ENCODE measurements at places on chromosomes 2 and 18.

GRCh38 chr2:164808776-164809175, 32.8 kb downstream of the COBLL1 start:
- DNase-seq = no peak

DNA sequence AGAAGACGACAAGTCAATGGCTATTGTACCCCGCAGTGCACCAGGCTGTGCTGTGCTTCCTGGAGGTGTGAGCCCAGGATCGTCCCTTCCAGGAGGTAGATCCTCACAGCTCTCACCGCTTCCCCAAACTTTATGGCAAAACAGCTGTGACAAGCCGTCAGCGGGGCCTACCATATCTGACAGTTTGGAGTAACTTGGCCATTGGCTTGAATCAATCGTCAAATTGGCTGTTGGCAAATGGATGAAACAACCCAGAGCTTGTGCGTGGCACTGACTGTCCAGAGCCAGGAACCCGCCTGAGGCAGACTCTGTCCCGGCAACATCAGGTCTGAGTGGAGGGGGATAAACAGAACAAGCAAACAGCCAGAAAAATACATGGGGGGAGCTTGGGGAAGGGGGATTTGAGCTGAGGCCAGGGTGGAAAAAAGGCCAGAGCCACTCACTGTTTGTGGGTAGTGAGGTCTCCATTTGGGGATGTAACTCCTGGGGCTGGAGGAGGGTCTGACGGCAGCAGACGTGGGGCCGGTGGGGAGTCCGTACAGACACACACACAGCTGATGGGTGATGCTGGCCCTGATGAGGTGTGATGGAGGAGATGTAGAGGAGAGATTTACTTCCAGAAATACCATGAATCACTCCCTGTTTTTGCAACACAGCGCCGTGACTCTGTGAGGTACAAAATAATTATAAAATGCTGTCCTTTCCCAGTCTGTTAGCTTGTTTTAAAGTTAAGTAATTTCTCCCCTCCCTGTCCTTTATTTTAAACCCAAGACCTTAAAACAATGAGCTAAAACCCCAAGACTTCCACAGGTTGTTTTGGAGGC, 174.8 kb downstream of the TWIST2 start:
- DNase-seq = no peak

GRCh38 chr18:75754433-75754832, 326.9 kb upstream of the SMIM21 start:
- DNase-seq = no peak

- no peak for DNase-seq
Observed at GRCh38 chr2:168852481-168852880, 37.7 kb downstream of the SPC25 start.

GRCh38 chr2:225027061-225027762, 15.1 kb downstream of the DOCK10 start:
- no peak for DNase-seq

- no peak for DNase-seq
Observed at GRCh38 chr2:60867007-60867406, 14.4 kb upstream of the REL start.

DNA sequence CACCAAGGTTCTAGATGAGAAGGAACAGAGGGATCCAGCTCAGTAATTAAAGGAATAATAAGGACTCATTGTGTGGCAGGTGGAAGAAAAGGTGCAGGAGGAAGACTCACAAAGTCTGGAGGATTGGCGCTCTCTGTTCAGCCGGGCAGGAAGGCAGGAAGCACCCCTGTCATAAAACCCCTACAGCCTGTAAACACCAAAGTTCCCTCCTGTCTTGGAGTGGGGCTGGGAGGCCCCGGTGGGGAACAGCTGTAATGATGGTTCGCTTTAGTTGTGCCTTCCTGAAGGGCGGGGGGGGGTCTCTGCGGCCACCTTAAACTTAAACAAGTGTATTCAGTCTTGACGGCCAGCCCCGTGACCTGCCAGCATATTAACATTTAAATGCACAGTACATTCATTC, 84.3 kb downstream of the GBX2 start:
- no peak for DNase-seq

DNA sequence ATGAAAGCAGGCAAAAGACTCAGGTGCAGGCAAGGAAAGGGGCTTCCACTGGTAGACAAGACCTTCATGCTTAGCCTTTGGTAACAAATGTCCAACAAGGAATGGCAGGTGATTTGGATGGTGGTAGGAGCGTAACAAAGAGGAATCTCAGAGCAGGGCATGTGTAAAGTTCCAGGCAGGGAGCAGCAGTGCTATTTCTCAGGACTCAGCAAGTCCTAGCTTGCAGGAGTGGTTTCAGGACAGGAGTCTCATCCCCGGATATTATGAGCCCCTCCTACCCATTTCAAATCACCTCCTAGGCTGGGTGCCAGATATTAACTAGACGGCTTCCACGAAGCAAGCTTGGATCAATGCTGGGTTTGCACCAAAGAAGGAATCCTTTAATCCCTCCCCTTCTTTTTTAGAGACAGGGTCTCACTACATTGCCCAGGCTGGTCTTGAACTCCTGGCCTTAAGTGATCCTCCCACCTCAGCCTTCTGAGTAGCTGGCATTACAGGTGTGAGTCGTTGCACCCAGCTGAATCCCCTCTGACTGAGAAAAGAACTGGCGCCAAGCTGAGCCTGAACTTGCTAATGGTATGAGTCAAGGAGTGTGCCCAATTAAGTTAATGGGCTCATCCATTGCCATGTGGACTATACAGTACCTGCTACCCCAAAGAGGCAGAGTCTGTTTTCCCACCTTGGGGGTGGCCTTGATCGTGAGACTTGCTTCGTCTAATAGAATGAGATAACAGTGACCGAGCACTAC, 190.3 kb downstream of the ARL4C start:
- DNase-seq = no peak

- no peak for DNase-seq
Observed at GRCh38 chr2:118986738-118987137, 44.7 kb downstream of the MARCO start.

GRCh38 chr2:71952572-71953188, 195.0 kb downstream of the CYP26B1 start:
- no peak for DNase-seq

DNA sequence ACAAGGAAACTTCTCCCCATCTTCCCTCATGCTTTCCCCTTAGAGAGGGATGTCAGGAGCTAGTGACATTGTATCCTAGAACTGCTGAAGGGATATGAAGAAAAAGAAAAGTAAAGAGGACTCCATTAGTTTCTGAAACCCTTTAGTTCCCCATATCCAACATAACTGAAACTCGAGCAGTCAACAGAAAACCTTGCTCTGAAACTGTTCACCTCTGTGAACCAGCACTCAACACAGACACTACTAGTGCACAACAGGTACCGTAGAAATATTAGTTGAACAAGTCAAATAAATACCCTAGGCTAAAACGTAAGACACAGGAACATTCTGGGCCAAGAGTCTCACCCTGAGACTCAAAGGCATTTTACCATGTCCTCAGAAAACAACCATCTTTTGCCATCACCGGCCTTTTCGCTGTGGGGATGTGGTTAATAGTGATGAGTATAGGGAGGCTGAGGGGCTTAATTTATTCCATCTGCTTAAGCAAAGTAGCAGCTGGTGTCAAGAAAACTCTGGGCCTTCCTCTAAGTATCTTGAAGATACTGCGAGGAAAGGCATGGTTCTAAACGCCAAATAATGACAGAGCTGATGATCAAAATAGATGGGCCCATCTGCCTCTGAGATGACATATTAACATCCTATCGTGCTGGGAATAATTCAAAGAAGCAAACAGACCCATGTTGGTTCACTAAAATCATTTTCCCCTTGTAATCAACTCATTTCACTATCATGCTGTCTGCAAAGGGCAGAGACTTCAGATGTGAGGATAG, 156.8 kb downstream of the STK39 start:
- DNase-seq = no peak

GRCh38 chr2:201127570-201127969, 11.6 kb downstream of the CFLAR start:
- DNase-seq = no peak

DNA sequence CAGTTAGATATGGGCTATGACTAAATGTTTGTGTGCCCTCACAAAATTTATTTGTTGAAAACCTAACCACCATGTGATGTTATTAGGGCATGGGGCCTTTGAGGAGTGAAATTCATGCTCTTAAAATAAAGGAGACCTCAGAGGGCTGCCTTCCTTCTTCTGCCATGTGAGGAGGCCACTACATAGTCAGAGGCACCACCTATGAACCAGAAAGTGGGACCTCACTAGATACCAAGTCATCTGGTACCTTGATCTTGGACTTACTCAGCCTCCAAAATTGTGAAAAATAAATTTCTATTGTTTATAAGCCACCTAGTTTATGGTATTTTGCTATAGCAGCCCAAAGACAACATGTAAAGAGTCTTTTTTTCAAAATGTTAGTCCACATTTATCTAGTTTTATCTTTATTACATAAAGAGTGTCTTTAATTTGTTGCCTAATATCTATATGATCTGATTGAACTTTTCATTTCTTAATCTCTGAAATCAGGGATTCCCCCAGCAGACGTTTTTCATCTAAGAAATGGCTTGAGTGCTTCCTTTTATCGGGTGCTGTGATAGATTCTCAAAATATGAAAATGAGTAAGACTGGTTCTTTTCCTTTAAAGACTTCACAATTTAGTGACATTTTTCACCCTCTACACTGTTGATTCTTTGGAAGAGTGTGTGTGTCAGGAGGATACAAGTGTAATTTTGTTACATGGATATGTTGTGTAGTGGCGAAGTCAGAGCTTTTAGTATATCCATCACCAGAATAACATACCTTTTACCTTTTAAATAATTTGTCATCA, 34.2 kb downstream of the PMS1 start:
- no peak for DNase-seq

DNA sequence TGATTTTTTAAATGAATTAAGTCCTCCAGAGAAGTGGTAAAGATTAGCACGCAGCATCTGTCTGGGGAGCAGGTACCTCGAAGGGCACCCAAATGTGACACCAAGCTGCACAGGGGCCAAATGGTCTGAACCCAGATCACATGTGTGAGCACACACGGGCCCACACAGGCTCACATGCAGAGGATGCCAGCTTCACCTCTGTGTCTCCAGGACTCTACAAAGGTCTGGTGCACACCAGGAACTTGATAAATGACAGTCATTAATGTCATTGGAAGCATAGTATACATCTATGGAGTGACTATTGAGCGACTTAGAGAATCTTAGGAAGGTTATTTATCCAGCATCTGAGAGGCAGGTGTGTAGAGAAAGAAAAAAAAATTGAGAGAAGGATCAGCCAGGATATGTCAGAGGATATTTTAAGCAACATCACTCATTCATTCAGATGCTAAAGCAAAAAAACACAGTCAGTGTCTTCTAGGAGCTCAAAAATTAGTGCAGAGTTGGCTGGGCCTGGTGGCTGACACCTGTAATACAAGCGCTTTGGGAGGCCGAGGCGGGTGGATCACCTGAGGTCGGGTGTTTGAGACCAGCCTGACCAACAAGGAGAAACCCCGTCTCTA, 23.2 kb downstream of the GYPC start:
- no peak for DNase-seq

DNA sequence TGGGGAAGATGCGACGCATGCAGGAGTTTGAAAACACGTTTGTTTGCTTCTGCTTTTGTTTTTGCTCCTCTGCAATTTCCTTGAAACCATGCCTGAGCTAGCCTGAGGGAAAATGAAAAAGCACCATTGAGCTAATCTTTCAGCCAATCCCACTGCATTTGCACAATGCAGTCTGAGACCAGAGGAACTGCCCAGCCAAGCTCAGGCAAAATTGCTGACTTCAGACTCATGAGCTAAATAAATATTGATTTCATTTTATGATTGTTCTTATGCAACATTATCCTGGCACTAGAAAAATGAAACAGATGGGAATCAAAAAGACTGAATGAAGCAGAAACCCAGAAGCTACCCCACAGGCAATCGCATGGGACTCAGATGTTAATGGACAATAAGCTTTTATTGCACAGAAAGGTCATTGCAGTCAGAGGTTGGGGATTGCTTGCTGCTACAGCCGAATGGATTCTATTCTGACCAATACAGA, 37.0 kb downstream of the TPRKB start:
- no peak for DNase-seq

GRCh38 chr2:201908901-201909300, 102.6 kb downstream of the CDK15 start:
- no peak for DNase-seq

DNA sequence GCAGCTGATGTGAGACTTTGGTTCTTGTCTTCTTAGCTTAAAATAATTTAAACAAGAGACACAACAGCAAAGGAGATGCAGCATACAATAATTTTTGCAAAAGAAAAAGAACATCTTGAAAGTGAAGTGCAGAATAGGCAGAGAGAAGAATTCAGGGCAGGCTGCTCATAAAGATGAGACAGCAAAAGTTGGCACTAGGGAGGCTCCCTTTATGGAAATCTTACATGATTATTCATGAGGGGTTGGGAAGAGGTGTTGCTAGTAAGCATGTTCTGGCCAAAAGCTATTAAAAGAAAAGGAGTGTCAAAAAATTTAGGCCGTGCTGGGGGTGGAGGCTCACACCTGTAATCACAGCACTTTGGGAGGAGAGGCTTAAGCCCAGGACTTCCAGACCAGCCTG, 4.2 kb upstream of the ALPP start:
- no peak for DNase-seq

DNA sequence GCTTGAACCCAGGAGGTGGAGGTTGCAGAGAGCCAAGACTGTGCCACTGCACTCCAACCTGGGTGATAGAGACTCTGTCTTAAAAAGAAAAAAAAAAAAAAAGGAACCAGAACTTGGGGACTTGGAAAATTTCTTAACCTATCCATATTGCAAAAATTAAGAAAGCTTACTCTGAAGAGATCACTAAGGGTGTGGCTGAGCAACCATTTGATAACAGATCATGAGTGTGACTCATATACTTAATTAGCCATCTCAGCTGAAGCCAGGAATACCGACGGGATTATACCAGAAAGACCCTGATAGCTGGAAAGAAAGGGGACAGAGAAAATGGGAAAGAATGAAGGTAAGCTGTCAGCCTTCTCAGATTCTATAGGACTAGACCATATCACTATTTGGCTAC, 7.1 kb upstream of the ADD2 start:
- DNase-seq = no peak

DNA sequence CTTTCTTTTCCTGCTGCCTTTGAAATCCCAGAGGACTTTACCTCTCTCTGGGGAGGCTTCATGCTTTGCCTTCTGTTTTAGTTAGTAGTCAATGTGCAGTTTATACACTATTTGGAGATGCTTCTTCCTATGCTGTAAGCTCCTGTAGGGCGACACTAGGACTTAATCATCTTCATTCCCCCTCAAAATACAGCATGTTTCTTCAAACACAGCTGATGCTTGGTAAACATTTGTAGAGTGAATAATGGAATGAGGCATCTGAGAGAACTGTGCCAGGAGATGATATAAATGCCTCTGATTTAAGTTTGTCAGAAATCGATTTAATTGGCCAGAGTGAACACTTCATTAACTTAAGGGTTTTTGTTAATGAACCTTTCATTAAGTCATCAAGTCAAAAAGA, 43.4 kb downstream of the LHCGR start:
- no peak for DNase-seq

- no peak for DNase-seq
Observed at GRCh38 chr2:25292408-25292807, 49.3 kb downstream of the DNMT3A start.

DNA sequence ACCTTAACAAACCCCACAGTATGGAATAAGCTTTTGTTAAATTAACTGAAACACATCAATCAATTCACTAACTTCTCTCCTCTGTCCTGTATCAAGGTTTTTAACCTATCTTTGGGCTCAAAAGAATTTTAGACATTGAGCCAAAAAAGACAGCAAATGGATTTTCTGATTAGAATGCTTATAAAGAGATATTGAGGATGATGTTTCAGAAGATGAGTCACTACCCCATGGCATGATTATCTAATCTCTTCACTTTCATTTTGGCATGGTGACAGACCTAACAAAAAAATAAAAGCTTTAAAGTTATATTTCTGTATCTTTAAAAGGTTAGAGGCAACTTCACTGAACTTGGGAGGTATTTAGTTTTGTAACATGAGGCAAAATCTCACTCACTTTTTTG, 55.5 kb downstream of the SGPP2 start:
- no peak for DNase-seq
